ENCODE measurements at places on chromosomes 12 and 14.

DNA sequence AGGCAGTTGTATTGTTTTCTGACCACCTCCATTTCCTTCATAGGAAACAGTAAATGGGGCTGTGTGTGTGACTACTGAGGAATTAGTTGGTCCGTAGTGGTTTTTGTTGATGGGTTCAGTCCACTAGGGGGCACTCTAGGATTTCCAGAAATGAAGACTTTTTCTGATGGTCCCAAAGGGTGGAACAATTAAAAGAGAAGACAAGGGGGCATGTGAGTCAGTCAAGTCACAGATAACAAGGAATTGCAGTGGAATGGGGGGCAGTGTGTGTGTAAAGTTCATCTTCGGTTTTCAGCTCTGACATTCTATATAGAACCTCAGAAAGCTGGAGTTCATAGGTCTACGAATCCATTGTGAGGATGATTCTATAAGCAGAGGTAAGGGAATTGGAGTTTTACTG is 186.6 kb upstream of the OR4E1 start:
- DNase-seq = no peak

- DNase-seq = no peak
Measured at GRCh38 chr12:49990273-49990672, 17.5 kb downstream of the AQP6 start.

DNA sequence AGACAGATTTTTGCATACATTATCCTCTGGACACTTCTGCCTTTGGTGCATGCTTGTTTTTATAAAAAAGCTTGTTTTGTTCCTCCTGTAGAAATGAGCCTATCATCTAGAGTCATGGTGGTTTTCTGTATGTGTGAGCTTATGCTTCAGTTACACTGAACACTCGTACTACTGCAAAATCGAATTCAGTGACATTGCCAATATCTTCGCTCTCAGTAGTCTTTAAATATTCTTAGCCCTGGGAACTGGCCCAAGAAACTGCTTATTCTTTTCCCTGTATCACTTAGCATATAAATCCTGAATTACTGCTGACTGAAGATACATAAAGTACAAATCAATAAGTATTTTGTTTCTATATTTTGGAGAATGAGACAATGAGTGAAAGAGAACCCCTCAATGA is 70.5 kb downstream of the RGS6 start:
- DNase-seq = no peak

DNA sequence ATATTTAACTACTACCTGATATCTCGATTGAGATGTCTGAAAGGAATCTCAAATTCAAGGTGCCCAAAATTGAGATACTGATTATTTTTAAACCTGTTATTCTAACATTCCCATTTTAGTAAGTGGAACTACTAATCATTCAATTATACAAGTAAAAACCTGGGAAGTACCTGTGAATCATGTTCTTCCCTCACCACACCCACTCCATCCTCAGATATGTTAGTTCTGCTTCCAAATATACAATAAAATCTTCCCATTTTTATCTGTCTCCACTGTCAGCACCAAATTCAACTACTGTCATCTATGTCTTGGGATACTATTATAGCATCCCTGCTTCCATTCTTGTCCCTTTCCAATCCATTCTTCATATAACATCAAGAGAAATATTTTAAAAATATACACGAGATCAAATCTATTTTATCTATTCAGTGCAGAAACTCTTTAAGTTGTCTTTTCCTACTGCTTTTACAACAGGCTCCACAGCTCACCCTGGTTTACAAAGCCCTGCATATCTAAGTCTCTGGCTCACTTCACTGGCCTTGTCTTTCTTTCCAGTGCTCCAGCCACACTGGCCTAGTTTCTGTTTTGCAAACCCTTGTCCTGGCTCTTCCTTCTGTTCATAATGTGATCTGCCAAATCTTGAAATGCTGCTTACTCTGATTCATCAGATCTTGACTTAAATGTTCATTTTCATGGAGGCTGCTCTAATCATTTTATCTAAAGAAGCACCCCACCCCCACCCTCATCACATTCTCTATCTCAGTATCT is 122.3 kb downstream of the PTPRR start:
- DNase-seq = no peak

DNA sequence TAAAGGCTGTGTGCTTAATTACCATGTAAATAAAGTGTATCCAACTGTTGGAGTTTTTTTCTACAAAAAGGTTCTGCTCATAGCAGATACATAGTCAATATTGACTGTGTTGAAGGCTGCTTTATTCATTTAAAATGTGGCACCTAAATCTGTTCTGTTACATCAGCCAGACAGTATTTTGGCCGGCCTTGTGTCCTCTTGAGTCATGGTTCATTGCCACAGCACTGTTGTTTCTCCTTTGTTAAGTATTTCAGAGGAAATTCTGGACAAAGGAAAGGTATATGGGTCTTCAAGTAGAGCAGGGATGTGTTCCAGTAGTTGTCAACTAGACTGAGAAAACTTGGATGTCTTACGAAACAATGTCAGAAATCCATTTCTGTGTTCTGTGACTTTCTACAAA is 95.5 kb downstream of the SLC38A6 start:
- DNase-seq = peak; percentile 82

DNA sequence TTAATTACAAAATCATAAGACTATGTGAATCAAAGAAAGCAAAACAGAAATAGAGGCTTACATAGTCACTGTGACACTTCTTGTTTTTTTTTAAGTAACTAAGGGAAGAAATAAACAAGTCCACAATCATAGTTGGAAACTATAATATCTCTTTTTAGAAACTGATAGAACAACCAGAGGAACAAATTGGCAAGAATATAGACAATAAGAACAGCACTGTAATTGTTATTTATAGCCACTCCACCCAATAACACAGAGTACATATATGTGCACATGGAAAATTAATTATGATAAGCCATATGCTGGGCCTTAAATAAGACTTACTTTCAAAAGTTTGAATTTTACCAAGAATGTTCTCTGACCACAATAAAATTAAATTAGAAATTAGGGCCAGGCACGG is 101.1 kb downstream of the PLEKHG7 start:
- DNase-seq = no peak

GRCh38 chr12:105906561-105906960 is 232.2 kb downstream of the NUAK1 start:
- no peak for DNase-seq

GRCh38 chr14:65281991-65282895 is 130.3 kb upstream of the FUT8 start:
- DNase-seq = no peak

GRCh38 chr14:24426912-24427536 is 2.4 kb downstream of the CBLN3 start:
- no peak for DNase-seq

GRCh38 chr12:51809193-51809592 is 39.3 kb downstream of the FIGNL2 start:
- DNase-seq = no peak

DNA sequence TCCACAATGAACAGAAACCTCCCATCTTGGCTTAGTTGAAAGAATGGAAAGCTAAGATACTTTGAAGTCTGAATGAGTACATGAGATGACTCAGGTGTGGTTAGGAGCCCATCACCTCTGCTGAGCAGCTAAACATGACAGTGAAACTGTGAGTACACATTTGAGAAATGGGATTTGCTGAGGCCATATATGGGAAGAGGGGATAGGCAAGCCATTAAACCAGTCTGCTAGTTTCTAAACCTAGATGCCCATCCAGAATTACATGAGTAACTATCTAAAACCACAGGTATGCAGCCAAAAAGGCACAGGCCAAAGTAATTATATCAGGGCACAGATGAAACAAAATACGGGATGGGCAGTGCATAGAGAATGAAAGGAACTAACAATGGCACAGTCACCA is 41.2 kb downstream of the NKX2-1 start:
- DNase-seq = no peak

- no peak for DNase-seq
Measured at GRCh38 chr12:112557951-112558630, 139.3 kb downstream of the PTPN11 start.

- no peak for DNase-seq
Measured at GRCh38 chr14:69153152-69153872, 393 bp upstream of the DCAF5 start.

DNA sequence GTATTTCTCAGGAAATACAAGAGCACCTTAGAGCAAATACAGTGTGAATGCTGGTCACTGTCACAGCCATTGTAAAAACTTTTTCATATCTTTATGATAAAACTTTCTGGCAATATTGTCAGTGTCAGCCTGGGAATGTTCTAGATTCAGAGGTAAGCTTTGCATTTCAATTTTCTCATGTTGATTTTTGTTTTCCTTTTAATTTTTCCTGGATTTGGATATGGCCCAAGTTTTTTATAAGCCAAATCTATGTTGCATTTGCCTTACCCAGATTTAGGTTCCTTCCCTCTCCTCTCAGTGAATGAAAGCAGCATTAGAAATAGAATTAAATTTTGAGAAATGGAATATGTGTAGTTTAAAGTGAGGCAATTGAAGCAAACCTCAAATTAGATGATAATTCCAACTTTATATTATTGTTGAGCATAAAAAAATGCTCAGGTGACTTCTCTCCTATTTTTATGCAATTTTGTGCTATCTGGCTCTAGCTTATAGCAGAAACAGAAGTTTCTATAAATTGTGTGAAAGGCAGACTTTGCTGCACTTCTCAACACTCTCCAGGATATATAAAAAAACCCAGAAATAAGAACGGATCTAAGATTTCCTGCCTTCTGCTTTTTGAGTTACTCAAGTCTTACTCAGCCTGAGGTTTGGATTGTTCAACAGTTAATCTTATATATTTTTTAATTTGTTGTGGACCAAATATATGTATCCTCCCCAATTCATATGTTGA is 368.2 kb upstream of the PRICKLE1 start:
- DNase-seq = no peak

DNA sequence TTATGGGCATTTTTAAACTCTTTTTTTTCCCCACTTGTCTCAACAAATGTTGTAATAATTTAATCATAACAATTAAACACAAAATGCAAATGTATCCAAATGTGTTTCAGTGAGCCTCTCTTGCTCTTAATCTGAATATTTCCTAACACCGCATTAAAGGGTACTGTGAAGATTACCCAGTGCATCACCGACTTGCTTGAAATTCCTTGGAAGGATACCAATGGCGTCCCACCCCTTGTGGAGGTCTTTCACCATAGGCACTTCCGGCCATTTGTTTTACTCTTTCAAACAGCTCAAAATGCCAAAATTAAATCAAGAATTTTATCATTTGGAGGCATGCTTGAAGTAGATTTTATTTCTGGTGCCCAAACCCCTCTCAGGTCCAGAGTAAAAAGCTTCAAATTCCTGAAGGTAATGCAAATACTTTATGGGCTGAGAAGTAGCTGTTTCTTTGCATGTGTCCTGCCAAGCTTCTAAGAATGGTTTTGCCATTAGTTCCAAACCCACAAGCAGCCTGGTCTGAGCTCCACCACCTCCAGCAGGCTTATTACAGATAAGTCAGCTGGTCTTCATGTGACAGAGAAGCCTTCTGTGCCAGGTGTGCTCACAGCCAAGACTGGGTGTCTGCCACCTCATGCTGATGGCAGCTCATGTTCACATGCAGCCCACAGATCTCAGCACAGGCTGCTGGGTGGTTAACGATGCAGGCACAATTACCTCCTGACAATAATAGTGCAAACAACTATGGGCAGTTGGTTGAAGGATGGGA is 16.4 kb upstream of the NUDT4 start:
- DNase-seq = no peak

- DNase-seq = no peak
Measured at GRCh38 chr12:107126796-107127481, 33.6 kb upstream of the CRY1 start.

GRCh38 chr14:50676814-50677516 is 8.9 kb upstream of the SAV1 start:
- no peak for DNase-seq

DNA sequence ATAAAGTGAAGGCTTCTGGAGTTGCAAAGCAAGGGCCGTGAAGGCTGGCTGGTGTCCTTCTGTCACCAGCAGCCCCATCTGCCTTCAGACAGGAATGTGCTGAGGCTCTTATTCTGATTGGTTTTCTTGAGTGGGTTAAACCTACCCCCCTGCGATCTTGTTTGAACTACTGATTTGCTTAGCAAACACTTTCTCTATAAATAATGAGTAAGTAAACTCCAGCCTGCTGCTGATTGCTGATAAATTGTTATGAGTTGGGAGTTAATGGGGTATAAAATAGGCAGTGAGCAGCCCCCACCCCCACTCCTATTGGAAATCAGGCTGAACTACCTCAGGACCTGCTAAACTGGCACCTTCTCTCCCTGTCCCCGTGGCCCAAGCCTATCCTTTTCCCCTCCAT is 146.1 kb upstream of the NOS1 start:
- DNase-seq = peak; percentile 30

DNA sequence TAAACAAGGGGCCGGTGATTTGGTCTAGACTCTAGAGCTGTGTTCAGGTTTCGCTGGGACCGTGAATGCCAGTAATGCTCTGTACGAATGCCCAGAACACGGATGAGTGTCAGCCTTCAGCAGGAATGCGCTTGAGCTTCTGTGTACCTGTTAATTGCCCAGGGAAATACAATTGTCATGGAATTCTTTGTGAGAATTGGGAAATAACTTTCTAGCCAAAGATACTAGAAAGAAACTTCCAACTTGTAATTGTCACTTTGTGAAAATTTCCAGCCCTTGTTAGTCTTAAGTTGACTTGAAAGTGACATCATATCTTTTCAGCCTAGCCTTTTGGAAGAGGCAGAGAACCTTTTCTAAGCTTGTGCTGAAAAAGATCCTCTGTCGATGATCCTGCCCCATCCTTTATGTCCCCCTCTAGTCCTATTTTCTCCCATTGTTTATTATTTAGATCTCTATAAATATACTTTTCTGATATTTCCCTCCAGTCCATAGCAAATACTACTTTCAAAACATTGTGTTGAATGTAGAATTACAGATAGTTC is 2.7 kb downstream of the CHST11 start:
- no peak for DNase-seq

- DNase-seq = no peak
Measured at GRCh38 chr12:127820846-127821245, 446.1 kb upstream of the TMEM132C start.

GRCh38 chr12:78086553-78087362 is 256.1 kb downstream of the NAV3 start:
- DNase-seq = no peak

DNA sequence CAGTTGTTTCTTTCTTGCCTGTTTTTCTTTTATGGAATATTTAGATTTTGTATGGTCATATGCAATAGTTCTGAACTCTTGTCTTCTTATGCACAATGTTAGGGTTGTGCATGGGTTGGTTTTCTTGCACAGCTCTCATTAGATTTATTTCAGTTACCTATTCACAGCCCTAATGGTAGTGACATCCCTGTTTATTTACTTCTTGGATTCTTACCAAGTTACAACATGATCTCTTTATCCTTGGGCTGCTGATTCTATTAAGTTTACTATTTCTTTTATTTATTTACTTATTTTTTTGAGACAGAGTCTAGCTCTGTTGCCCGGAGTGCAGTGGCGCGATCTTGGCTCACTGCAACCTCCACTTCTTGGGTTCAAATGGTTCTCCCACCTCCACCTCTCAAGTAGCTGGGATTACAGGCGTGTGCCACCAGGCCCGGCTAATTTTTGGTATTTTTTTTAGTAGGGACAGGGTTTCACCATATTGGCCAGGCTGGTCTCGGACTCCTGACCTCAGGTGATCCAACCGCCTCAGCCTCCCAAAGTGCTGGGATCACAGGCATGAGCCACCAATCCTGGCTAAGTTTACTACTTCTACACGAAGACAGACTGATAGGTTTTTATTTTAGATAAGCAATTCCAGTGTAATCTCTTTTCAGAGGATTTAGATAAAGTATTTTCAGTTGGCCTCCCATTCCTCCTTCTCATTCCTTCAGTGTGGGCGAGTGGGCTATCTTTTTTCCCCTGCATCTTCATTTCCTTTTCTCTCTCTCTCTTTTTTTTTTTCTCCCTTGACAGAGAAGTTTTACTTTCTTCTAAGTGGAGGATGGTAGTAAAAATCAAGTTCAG is 395.1 kb upstream of the RGS6 start:
- no peak for DNase-seq

- no peak for DNase-seq
Measured at GRCh38 chr12:117986705-117987469, 18.1 kb upstream of the KSR2 start.

Measured in NCI-H1930 (cell line).